ENCODE measurements at places on chromosomes 7 and 10. TPM values are rescaled to one million over a fixed set of nuclear protein-coding genes. Genes with fewer than 3 reads are reported as not detected.

- no peak overlapping the region for H3K4me3 ChIP-seq
- H3K36me3 ChIP-seq, result no peaks in the 10 kb centered on the region
- no peak overlapping the region for H3K27ac ChIP-seq
Measured at GRCh38 chr10:12073526-12073925, 4.8 kb downstream of the DHTKD1 start.

DNA sequence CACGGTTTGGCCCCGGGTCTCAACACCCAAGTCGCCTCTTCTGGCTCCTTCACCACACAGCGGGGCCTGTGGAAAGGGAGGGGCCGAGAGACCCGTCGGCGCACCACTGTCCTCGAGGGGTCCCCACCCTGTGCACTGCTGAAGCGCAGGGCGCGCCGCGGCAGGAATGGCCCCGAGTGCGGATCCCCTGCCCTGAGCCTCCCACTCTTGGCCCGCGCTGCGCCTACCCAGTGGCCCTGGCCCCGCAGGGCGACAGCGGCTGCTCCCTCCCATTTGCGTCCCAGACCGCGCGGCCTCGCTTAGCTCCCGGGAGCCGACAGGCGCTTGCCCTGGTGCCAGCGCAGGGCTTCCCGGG lies 2.1 kb upstream of the SFMBT2 start:
- no peak overlapping the region for H3K27ac ChIP-seq
- no peak overlapping the region for H3K4me3 ChIP-seq
- no peaks in the 10 kb centered on the region for H3K36me3 ChIP-seq
- no peaks in the 10 kb centered on the region for H3K4me1 ChIP-seq
- no peaks in the 10 kb centered on the region for H3K27me3 ChIP-seq

The NUDT13 gene
- 7.1 TPM for total RNA-seq

GRCh38 chr7:44158096-44158872 lies 17.2 kb upstream of the MYL7 start:
- H3K4me1 ChIP-seq, result no peaks in the 10 kb centered on the region
- no peak overlapping the region for H3K27ac ChIP-seq
- H3K4me3 ChIP-seq, result no peak overlapping the region
- no peak for DNase-seq
- H3K27me3 ChIP-seq, result no peaks in the 10 kb centered on the region
- H3K36me3 ChIP-seq, result no peaks in the 10 kb centered on the region

The OR2A14 gene
- total RNA-seq, result not detected

GRCh38 chr10:133276435-133277201 lies at the start of gene ADAM8:
ADAM8 (minus strand) TSS chr10:133276868; CDS start chr10:133276817, 51 bp downstream.
- H3K36me3 ChIP-seq, result peaks cover 6% of the 10 kb centered on the region
- peak; percentile 83 for DNase-seq
- H3K27me3 ChIP-seq, result no peaks in the 10 kb centered on the region
- H3K4me3 ChIP-seq, result peak within 1 kb of the TSS; percentile 52

- H3K27me3 ChIP-seq, result no peaks in the 10 kb centered on the region
- no peak overlapping the region for H3K27ac ChIP-seq
- no peaks in the 10 kb centered on the region for H3K4me1 ChIP-seq
- no peak for DNase-seq
Measured at GRCh38 chr10:113970641-113971040, 73.0 kb upstream of the ADRB1 start.

- no peak overlapping the region for H3K27ac ChIP-seq
- no peaks in the 10 kb centered on the region for H3K36me3 ChIP-seq
- H3K4me3 ChIP-seq, result no peak overlapping the region
- H3K4me1 ChIP-seq, result peaks cover 32% of the 10 kb centered on the region
- no peak for DNase-seq
- H3K27me3 ChIP-seq, result no peaks in the 10 kb centered on the region
Measured at GRCh38 chr10:8034466-8035005, 20.0 kb upstream of the GATA3 start.

Measured in Caco-2 (cell line).